HCT116 (cell line): ENCODE measurements at places on chromosomes 12 and 14. TPM values are rescaled to one million over a fixed set of nuclear protein-coding genes. Genes with fewer than 3 reads are reported as not detected.

GRCh38 chr14:76742966-76743365, 18.3 kb upstream of the VASH1 start:
- no peak overlapping the region for H3K4me3 ChIP-seq
- H3K4me1 ChIP-seq: no peaks in the 10 kb centered on the region
- DNase-seq: no peak
- H3K27me3 ChIP-seq: no peaks in the 10 kb centered on the region
- no peak overlapping the region for H3K27ac ChIP-seq

DNA sequence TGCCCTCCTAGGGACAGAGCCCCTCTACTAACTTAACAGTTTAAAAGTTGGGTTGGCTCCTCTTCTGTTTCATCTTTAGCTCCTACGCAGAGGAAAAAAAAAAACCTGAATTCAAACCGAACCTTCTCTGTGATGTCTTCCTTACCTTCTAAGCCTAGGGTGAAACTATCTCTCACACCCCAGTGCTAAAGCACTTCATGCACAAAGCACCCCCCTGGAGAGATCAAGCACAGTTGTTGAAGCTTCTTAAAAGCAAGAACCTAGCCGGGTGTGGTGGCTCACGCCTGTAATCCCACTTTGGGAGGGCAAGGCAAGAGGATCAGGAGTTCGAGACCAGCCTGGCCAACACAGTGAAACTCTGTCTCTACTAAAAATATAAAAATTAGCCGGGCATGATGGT, 37.6 kb downstream of the CORO1C start:
- H3K4me3 ChIP-seq: no peak overlapping the region
- no peaks in the 10 kb centered on the region for H3K36me3 ChIP-seq
- H3K27me3 ChIP-seq: no peaks in the 10 kb centered on the region
- no peak overlapping the region for H3K27ac ChIP-seq
- DNase-seq: no peak

The GNG2 gene
- total RNA-seq: 0.74 TPM

DNA sequence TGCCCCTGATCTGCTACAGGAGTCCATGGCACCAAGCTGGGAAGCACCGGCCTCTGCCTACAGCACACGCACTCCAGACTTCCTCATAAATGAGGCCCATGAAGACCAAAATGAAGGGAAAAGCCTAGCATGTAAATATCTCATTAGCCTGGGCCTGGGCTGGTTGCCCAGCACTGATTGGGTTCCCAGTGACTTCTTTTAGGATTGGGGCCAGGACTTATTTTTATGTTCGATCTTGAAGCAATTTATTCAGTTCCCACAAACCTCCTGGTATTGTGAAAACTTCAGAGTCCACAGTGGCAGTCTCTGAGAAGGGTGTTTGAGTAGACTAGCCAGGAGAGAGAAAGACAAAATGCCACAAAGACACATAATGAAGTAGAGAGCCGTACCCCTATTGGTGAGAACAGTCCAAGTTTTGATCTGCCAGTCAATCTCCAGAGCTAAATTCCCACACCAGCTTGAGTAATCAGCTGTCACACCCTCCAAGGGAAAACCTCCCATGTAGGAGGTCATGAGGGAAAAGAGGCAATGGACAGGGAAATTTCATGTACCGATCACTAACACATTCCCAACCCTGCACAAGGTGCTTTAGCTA, 78.2 kb downstream of the PHLDA1 start:
- H3K4me1 ChIP-seq: peaks cover 85% of the 10 kb centered on the region
- H3K36me3 ChIP-seq: no peaks in the 10 kb centered on the region
- H3K4me3 ChIP-seq: no peak overlapping the region

DNA sequence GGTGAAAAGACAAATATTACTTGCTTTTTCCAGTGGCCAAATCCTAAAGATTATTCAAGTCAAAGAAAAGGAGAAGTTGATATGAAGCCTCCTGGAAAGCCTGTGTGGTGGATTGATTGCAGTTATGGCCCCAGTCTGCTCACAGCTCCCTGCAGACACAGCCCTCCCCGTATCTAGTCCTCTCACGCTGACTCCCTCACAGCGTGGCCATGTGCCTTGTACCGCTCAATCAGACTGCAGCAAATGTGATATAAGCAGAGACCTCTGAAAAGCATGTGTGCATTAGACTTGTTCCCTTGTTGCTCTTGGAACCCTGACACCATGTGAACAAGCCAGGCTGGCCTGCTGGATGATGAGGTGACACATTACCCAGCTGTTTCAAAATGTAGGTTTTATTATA, 398.0 kb upstream of the GARIN6 start:
- H3K4me1 ChIP-seq: no peaks in the 10 kb centered on the region
- H3K27me3 ChIP-seq: peaks cover 29% of the 10 kb centered on the region
- no peaks in the 10 kb centered on the region for H3K36me3 ChIP-seq
- no peak for DNase-seq
- no peak overlapping the region for H3K27ac ChIP-seq

The TRIM9 gene
- 4.6 TPM for total RNA-seq

- H3K27ac ChIP-seq: no peak overlapping the region
- H3K27me3 ChIP-seq: no peaks in the 10 kb centered on the region
- H3K4me1 ChIP-seq: no peaks in the 10 kb centered on the region
- no peak for DNase-seq
- no peak overlapping the region for H3K4me3 ChIP-seq
Measured at GRCh38 chr14:80059041-80059440, 152.3 kb downstream of the DIO2 start.

The PTCSC3 gene
- not detected for total RNA-seq

- no peaks in the 10 kb centered on the region for H3K4me1 ChIP-seq
- H3K4me3 ChIP-seq: no peak overlapping the region
- DNase-seq: peak; percentile 15
- no peaks in the 10 kb centered on the region for H3K27me3 ChIP-seq
- no peak overlapping the region for H3K27ac ChIP-seq
Measured at GRCh38 chr14:66944872-66945271, 244.4 kb upstream of the GARIN2 start.

The OR6C2 gene
- total RNA-seq: not detected

The PPP4R4 gene
- 5.5 TPM for total RNA-seq

- H3K27ac ChIP-seq: peak within 1 kb of the TSS; percentile 62; the same call in 1 of the 2 replicates
- H3K36me3 ChIP-seq: no peaks in the 10 kb centered on the region
- peak; percentile 68 for DNase-seq
Measured at GRCh38 chr14:33950320-33951182, at the start of gene EGLN3. TSS of gene EGLN3 (minus strand) at chr14:33951074. CDS start at chr14:33950752, 322 bp downstream.

- no peak overlapping the region for H3K27ac ChIP-seq
- no peak overlapping the region for H3K4me3 ChIP-seq
- no peaks in the 10 kb centered on the region for H3K27me3 ChIP-seq
Measured at GRCh38 chr14:75709207-75709812, 48.3 kb downstream of the TTLL5 start.

The HOXC12 gene
- total RNA-seq: not detected

DNA sequence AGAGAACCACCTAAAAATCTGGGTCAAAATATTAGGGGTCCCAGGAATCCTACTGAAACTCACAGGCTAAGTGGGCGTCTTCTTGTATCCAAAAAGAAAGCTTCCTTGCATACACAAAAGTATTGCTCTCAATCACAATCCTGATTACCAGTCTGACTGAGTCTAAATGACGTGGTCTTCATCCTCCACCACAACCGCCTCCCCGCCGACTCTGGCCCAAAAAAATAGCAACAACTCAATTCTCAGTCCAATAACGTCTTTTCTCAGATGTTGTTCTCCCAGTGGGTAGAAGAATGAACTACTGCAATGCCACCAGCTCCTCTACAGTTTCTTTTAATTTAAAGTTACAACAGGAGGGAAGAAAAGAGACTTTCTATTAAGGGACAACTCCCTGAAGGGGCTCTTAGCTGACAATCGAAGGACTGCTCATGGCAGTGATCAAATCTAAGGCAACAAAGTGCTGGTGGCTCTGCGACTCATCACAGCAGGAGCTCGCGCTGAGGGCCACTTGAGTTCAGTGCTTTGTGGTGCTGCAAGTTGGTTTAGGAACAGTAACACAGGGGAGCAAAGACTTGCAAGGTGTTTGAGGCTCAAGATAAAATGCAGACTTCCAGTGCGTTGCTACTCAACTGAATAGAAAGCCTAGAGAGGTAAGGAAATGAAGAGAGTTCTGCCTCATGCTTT, 394.1 kb downstream of the BCAT1 start:
- no peak for DNase-seq
- H3K4me1 ChIP-seq: no peaks in the 10 kb centered on the region

The GLT8D2 gene
- total RNA-seq: 4.8 TPM

- peak; percentile 22 for DNase-seq
- no peaks in the 10 kb centered on the region for H3K4me1 ChIP-seq
- H3K36me3 ChIP-seq: no peaks in the 10 kb centered on the region
- H3K27ac ChIP-seq: no peak overlapping the region
- H3K4me3 ChIP-seq: no peak overlapping the region
Measured at GRCh38 chr12:82517027-82517426, 158.7 kb downstream of the METTL25 start.

DNA sequence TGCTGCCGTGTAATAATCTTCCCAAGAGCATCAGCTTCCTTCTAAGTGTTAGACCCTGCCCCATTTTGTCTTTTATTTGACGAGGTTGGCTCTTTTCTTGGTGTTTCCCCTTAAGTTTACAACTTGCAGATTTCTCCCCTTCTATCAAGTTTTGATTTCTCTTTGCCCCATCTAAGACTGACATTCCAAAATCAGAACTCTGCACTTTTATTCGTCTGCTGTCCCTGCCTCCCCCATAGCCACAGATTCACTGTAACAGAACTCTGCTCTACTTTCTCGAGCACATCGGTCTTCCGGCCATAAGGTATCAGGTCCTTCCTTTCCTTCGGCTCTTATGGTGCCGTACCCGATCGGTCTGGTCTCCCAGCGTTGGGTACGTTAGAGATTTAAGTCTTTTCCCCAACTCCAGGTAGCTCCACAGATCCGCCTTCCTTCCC, 563 bp downstream of the DCP1B start:
- H3K36me3 ChIP-seq: no peaks in the 10 kb centered on the region
- H3K27ac ChIP-seq: peak overlapping the region; percentile 97
- H3K4me3 ChIP-seq: peak overlapping the region; percentile 92
- H3K27me3 ChIP-seq: no peaks in the 10 kb centered on the region
- H3K4me1 ChIP-seq: peaks cover 15% of the 10 kb centered on the region

DNA sequence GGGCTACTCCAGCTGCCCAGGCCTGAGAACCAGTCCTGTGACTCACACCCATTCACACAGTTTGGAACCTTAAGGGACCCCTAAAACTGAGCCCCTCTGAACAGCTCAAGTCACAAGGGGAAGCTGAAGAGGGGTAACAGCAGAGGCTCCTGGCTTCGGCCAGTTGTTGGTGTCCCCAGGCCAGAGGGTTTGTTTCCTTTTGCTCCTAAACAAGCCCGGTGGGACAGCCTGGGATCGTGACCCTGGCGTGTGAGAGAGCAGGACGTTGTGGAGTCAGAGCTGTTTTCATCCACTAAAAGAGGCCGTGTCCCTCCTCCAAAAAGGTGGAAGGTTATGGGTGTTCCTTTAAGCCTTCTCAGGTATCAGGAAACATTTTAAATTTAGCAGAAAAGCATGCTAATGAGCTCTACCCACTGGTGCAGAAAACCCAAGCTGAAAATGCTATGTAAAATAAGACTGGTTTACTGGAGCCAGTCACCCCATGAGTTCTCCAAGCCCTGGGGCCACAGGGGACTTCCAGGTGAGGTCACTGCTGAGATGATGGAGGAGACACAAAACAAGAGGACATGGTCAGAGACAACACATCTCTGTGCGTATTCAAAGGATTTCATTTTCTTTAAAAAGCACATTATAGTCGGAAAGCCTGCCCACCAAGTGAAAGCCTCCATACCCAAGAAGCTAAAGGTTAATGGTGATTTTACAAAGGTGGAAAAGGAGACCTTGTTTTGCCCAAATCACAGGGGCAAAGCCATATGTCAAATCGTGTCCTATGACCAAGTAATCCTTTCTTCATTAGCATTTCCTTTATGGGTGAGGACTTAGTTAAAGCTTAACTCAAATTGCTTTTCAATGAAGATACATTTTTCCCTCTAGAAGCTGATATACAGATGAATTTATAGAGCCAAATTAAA, 14.1 kb downstream of the PRKAB1 start:
- H3K27ac ChIP-seq: no peak overlapping the region
- no peaks in the 10 kb centered on the region for H3K27me3 ChIP-seq
- H3K36me3 ChIP-seq: peaks cover 33% of the 10 kb centered on the region

The KRT83 gene
- not detected for total RNA-seq

The KRT75 gene
- not detected for total RNA-seq

DNA sequence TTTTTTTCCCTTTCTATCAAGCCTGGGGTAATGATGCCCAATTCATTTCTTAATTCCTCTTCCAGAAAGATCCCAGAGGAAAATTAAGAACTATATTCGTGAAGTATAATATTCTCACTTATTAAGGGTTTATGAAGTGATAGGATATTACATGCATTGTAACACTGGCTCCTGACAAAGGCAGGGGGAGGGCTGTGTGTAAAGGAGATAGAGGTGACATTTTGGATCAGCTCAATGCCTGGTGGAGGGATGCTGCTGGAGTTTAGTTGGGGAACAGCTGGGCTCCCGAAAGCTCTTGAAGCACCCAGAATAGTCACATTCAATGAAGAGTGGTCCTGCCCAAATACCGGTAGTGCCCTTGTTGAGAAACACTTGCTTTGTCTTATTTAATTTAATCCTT, 774 bp downstream of the SERPINA11 start:
- H3K4me3 ChIP-seq: no peak overlapping the region
- no peak overlapping the region for H3K27ac ChIP-seq
- DNase-seq: no peak
- H3K27me3 ChIP-seq: peaks cover 65% of the 10 kb centered on the region

- DNase-seq: no peak
- H3K27ac ChIP-seq: no peak overlapping the region
- no peaks in the 10 kb centered on the region for H3K36me3 ChIP-seq
- no peak overlapping the region for H3K4me3 ChIP-seq
- no peaks in the 10 kb centered on the region for H3K27me3 ChIP-seq
Measured at GRCh38 chr14:101358320-101359125, 202.8 kb upstream of the DIO3 start.

GRCh38 chr14:69713993-69714679, 52.8 kb upstream of the SRSF5 start:
- H3K4me3 ChIP-seq: no peak overlapping the region
- DNase-seq: no peak
- H3K27ac ChIP-seq: no peak overlapping the region
- H3K4me1 ChIP-seq: peaks cover 22% of the 10 kb centered on the region

DNA sequence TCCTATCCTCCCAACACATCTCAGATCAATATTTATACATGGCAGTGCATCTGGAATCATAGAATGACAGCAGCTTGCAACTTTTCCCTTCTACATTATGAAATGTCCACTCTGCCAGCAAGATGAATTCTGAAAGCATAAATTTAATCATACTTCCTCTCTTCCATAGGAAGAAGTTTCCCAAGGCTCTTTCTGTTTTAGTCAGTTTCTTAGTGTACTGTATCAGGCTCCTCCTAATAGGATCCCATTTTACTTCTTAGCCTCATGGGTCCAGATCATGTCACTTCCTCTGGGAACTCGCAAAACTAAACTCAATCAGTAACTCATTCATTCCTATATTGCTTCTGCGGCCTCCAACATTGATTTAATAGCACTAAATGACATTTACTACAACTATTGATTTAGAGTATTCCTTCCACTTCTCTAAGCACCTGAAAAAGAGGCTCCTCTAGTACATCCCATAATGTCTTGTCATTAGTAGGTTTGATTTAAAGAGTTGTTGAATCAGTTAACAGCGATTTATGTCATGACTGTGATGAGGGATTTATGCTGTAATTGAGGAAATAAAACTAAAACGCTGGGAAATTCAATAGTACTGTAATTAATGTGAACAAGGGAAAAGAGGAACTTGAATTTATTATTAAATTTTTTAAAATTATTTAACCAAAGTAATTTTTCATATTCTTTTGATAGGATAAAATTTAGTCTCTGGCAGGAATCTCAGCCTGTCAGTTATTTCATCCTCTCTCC, 4.0 kb downstream of the CLEC1A start:
- H3K4me3 ChIP-seq: no peak overlapping the region
- H3K27ac ChIP-seq: no peak overlapping the region
- H3K4me1 ChIP-seq: no peaks in the 10 kb centered on the region
- no peak for DNase-seq

The PTPRO gene
- not detected for total RNA-seq
